Left ventricle myocardium superior (tissue), 1 donor: ENCODE measurements at places on chromosomes 7 and 10.

DNA sequence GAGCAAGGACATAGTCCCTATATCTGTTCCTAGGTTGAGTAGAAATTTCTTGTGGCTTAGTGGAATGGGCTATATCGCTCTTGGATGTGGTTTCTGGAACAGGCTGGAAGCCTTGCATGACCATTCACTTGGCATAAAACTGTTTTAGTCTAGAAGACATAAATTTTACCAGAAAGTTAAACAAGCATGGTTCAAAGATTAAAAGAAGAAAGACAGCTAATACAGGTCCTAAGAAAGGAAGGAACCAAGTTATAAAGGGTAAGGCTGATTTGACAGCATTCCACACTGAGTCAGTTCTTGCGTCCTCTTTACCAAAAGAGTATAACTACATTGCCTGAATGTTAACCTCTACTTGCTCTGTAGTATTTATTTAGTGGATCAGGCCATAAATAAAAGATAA lies 724.2 kb downstream of the SORCS1 start:
- DNase-seq = no peak

- no peak for DNase-seq
Observed at GRCh38 chr7:147861945-147862344, 728.6 kb upstream of the C7orf33 start.

DNA sequence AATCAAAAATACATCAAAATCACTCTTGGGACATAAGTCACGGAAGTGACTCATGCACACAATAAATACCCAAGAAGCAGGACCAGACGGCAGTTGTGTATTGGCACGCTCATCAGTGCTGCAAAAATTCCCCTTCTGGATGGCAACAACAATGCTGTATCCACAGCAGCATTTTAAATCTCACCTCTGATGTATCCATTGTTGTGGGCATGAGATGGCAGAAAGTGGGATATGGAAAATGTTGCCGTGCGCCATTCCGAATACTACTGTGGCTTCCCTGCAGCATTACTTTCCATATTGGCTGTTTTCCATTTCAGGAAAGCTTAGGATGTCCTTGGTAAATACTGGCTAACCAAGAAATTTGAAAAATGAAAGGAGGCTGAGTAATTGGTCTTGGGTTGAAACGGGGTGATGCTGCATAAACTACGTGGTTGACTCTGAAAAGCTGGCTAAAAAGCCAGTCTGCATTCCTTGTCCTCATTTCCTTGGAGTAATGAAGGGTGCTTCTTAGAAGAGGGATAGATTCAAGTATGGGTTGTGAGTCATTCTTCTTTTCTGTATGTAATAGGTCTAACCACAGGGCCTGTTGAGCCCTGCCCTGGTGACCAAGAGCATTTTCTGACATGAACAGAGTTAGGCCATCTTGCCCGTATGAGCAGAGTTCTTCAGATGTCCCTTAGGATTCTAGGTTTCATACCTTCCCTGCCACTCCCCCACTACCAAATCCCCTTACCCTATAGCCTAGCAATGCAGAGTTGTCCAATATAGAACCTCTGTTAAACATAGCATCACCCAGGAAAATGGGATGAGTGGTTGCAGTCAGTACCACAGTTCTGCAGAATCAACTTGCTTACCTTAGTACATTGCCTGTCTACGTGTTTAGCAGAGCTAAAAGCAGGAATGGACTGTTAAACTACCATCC lies 36.3 kb upstream of the TOMM7 start:
- DNase-seq = no peak

DNA sequence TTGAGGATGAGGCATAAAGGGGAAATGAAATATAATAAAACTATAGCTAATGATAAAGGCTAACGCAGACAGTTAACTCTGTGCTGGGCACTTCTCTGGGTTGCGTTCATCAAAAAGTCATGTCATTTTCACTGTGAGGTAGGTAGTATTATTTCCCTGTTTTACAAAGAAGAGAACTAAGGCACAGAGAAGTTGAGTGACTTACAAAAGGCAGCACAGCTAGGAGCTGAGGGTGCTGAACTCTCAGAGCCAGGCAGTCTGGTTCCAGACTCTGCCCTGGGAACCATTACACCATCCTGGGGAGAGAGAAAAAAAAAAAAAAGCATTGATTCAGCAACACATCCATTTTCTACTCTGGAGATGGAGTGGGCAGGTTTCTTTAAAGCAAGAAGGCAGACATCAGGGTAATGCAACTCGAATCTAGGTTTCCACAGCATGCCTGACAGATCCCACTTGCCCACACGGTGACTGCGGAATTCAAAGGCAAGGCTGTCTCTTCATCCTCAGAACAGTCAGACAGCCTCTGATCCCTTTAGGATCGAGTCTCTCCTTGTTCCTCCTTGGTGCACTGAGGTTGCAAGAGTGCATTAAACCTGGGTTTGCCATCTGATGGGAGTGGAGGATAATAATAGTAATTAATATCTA lies 40.6 kb upstream of the ECHDC3 start:
- no peak for DNase-seq

DNA sequence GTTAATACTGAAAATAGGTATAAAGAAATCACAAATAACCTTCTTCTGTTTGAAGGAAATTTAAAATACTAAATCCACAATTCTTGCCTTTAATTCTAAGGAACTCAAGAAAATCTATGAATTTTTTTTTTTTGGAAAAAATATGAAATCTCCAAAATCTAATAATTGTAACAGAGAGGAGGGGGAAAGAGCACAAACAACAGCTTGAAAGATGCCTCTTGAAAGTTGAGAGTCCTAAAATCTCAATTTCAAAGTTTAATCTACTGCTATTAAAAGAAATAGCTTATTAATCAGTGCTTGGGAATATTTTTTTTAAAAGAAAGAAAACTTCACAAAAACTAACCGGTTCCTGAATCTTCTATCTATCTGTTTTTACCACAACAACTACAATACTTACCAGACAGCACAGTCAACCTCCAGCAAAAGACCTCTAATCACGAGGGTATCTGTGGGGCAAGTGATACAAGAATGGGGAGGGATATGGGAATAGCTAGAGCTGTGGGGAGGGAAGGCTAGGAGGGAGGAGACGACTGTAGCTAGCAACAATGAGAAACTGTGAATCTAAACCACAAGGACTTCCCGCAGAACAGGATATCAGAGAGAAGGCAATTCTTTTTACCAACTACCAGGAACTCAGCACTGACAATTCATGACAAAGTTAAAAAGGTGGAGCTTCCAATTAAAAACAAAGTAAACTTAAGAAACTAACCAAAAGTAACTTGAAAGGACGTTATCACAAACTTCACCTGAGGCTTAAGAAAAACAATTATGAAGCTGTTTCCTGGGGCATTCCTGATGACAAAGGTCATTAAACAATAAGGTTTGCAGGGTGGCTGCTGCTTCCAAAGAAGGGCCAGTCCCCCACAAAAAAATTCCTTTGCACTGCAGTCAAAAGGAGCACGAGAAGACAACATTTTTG lies at the start of gene USP54:
Gene USP54, minus strand, starts transcription at position 462 of the 919 bp plus-strand sequence. CDS start 15,684 bp downstream, outside the sequence.
- no peak for DNase-seq
